ENCODE measurements at places on chromosomes 7 and 10. TPM values are rescaled to one million over a fixed set of nuclear protein-coding genes. Genes with fewer than 3 reads are reported as not detected.
A peak's percentile ranks its signal among the peaks of the same experiment; 100 is the strongest.

GRCh38 chr10:71753091-71753959 is 20.0 kb downstream of the VSIR start:
- DNase-seq, result peak; percentile 75

DNA sequence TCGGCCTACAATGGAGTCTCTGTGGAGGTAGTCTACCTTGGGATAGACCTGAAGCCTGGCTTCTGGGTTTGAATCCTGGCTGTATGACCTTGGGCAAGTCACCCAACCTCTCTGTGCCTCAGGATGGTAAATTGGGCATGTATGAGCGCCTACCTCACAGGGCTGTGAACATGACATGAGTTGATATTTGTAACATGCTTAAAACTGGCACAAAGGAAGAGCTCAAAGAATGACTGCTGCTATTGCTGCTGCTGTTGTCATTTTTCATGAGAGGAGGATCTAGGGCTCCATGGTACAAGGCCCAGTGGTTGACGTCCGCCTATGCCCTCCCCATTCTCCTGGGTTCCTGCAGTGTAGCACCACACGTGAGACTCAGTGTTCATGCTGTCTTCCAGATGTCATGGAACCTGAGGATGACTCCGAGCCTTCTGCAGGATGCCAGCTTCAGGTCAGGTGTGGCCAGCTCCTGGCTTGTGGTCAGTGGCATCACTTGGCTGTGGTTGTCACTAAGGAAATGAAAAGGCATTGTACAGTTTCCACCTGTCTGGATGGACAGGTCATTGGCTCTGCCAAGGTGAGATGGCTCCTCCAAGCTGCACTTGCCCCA is 95.0 kb downstream of the WDFY4 start:
- DNase-seq, result no peak

DNA sequence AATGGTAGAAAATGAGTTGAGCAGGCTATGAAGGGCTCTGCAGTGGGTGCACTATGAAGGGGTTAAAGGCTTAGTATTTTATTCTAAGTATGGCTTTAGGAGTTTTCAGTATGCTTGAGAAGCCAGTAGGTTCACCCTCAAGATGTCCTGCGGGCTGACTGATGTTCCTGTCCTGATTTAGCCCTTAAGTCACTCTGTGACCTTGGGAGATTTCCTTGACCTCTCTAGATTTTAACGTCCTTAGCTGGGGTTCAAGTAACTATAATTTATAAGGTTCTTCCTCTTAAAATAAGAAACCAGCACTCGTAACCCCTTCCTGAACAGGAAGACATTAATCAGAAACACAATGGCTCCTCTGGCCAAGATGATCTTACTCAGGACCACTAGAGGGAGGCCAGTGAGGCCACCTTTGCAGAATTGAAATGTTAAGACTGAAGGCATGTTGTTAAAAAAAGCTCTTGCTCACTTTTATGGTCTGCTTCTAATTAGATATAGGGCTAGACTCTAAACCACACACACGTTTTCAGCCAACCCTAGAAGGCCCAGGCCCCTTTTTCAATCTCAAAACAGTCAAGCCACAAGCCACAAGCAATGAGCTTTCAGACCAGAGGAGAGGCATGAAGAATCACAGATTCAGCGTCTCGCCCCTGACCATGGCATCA is 41.9 kb downstream of the CDK1 start:
- no peak for DNase-seq

- DNase-seq, result no peak
These were observed 7.9 kb upstream of the RALA start for GRCh38 chr7:39615350-39615975.

GRCh38 chr7:44289341-44290251 is 35.8 kb downstream of the CAMK2B start:
- peak; percentile 20 for DNase-seq

DNA sequence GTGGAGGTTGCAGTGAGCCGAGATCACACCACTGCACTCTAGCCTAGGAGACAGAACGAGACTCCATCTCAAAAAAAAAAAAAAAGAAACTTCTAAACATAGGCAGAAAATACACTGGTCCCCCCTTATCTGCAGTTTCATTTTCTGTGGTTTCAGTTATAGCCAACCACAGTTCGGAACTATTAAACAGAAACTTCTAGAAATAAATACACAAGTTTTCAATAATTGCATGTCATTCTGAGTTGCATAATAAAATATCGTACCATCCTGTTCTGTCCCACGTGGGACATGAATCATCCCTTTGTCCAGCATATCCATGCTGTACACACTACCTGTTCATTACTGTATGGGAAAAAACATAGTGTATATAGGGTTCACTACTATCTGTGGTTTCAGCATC is 8.0 kb downstream of the XRCC2 start:
- no peak for DNase-seq

GRCh38 chr10:2011106-2011716 is 273.9 kb upstream of the ADARB2 start:
- no peak for DNase-seq

Gene CPXM2
- 4.3 TPM for polyA plus RNA-seq

GRCh38 chr7:41763626-41764025 is 60.7 kb upstream of the INHBA start:
- no peak for DNase-seq

GRCh38 chr10:55491712-55492111 is 690.7 kb upstream of the PCDH15 start:
- no peak for DNase-seq

Gene IFIT3
- polyA plus RNA-seq, result 14.9 TPM

Gene EPC1
- 16.5 TPM for polyA plus RNA-seq

DNA sequence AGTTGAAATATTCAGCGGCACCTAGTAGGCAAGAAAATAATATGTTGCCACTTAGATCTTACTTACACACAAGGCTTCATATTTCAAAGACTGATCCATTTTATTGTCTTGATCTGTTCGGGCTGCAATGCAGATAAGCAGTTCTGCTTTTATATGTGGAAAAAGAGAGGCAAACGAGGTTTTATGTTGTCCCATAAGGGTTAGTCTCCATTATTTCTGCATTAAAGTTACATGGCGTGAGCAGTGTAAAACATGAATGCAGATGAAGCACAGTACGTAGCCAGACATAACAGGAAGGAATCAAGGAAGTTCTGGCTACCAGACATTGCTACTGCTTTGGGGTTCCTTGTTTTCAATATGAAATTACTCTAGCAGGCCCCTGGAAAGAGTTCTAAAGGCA is 224.8 kb downstream of the BBS9 start:
- no peak for DNase-seq

- DNase-seq, result no peak
These were observed 86.8 kb downstream of the NPTX2 start for GRCh38 chr7:98703916-98704315.

DNA sequence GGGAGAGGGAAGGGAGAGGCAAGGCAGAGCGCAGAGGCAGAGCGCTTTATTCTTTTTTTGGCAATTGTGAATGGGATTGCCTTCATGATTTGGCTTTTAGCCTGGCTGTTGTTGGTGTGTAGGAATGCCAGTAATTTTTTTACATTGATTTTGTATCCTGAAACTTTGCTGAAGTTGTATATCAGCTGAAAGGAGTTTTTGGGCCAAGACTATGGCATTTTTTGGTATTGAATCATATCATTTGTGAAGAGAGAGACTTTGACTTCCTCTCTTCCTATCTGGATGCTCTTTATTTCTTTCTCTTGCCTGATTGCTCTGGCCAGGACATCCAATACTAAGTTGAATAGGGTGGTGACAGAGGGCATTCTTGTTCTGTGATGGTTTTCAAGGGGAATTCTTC is 291.3 kb downstream of the REEP3 start:
- no peak for DNase-seq

GRCh38 chr7:64544010-64544409 is 18.9 kb downstream of the ZNF680 start:
- DNase-seq, result no peak

- DNase-seq, result peak; percentile 65
These were observed at the start of the genes ACTR3C and LRRC61 for GRCh38 chr7:150322833-150323681. Gene ACTR3C, minus strand, starts transcription at chr7:150323545. Its CDS starts 28,249 bp downstream, at chr7:150295296. Gene LRRC61, plus strand, starts transcription at chr7:150323355. Its CDS starts 13,507 bp downstream, at chr7:150336862.

Gene HTRA1
- 73.5 TPM for polyA plus RNA-seq

- DNase-seq, result no peak
These were observed 852.0 kb upstream of the PHF14 start for GRCh38 chr7:10121631-10122030.

Gene TWIST1
- 17.9 TPM for polyA plus RNA-seq

DNA sequence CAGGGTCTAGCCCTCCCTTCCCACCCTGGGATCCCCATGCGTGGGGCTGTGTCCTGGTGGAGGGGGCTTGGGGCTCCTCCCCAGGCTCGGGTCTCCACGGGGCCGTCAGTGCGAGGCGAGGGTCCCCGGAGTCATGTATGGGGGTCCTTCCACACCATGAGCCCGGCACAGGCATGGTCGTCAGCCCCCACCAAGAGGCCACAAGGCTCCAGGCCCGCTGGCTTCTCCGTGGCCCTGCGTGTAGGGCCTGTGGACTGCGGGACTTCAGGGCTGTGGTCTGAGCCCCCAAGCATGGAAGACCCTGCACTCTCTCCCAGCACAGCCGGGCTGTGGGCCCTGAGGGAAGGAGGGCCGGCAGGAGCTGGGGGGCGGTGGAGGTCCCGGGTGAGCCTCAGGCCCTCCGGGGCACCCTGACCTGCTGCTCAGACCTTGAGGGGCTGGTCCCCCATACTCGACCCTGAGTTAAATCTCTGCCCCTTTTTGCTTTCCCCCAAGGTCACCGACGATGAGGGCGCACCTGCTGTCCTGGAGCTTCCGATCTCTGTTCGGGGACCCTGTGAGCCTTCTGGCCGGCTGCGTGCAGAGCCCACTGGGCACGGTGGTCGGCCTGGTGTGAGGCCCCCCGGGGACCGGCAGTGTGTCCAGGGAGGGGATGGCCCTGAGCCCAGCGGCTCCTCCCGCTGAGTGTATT is 19.7 kb downstream of the PWWP2B start:
- DNase-seq, result no peak

DNA sequence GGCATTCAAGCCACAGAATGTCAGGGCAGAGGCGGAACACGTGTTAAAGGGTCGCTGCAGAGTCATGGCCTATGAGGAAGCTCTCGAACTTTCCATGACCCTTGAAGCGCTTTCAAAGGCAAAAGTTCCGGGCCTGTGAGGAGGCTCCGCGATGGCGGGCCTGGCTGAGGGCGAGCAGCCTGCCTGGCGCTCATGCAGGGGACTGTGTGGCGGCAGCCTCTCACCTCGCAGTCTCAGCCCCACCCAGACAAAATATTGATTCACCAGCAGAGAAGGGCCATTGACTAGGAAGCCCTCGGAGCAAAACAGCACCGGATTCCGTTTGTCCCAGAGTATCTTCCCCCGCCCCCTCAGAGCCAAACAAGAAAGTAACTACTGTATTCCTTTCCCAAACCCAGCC is 12.8 kb upstream of the CNNM1 start:
- DNase-seq, result no peak

DNA sequence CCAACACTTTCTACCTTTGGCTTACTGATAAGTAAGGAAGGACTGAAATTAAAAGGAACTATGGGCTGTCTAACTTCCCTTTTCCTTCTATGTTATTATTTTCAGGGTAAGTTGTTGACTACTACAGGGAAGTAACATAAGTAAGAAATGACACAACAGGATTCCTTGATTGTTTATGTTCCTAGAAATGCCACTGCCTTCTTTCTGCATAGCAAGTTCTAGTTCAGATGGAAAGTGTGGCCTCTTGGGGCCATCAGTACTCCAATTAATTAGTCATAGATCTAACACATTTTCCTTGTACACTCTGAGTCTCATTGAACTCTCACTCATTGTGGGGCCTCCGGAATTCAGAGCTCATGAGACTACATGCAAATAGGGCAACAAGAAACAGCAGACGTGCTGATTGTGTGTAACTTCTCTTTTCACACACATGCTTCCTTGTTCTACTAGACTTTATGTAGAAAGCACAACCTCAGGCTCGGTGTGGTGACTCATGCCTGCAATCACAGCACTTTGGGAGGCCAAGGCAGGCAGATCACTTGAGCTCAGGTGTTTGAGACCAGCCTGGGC is 35.3 kb upstream of the HIBADH start:
- DNase-seq, result peak; percentile 31

Gene MKX
- polyA plus RNA-seq, result 0.49 TPM

GRCh38 chr7:1396195-1396594 is 63.1 kb downstream of the MICALL2 start:
- no peak for DNase-seq

DNA sequence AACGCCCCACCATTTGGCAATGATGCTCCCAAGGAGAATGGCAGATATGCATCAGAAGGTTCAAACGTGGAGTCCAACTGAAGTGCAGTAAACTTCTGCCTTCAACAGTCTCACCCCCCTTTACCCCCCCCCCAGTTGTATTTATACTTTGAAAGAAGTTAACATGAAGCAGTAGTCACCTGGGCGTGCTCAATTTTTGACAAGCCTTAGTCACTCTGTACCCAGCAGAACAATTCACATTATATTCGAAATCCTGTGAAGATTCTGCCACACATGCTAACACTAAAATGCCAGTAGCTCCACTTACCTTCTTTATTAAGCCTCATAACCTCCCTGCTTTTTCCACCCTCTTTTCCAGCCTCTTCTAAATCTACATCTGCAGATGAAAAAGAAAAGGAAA is 894 bp downstream of the ATXN7L1 start:
- no peak for DNase-seq

GRCh38 chr7:155351120-155351870 is 53.6 kb downstream of the INSIG1 start:
- DNase-seq, result no peak

GRCh38 chr10:5615316-5615715 is 51.1 kb downstream of the ASB13 start:
- DNase-seq, result no peak

DNA sequence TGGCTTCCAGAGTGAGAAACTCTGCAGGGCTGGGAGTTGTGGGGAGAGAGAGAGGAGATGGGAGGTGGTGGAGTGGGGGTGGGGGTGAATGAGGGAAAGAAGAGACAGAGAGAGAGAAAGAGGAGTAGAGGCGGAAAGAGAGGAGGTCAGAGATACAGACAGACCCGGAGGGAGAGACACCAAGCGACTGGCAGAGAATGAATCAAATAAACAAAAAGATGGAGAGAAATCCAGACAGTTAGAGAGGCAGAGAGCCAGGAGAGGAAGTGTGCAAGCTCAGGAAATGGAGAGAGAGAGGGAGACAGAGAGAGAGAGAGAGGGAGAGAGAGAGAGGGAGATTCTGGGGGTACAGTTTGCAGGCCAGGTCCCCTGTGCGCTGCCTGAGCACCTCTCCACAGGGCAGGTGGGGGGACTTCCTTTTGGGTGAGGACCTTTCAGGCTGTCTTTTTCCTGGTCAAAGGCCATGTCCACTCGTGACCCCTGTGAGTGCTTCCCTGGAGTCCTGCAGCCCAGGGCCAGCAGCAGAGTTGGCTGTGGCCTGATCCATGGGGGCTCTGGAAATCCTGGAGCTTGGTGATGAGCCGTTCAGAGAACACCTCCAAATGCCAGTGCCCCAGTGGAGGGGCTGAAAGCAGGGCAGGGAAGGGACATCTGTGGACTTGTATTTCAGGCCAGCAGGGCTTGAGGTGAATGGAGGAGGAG is 25.0 kb upstream of the PCBD1 start:
- DNase-seq, result no peak

DNA sequence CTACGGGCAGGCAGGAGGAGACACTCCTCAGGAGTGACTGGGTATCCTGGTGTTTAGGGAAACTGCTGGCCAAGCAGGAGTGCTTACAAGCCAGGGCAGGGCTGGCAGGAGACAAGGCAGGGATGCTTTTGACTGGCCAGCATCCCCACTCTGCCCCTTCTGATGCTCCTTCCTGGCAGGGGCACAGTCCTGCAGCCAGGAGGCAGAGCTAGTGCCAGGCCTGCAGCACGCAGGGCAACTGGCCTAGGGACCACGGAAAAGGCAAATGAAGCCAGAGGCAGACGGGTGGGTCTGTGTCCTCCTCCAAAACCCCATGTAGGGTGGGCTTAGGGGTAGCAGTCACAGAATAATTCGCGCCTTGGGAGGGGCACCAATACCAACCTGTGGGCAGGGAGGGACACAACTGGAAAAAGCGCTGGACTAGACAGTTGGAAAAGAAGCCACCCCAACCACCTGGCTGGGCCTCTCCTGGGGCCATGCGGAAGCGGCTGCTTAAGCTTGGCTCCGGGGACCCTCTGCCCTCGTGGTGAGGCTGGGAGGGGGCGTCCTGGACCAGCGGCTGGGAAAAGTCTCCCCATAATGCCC is 4.8 kb downstream of the IMPDH1 start:
- DNase-seq, result no peak

Data from adrenal gland (tissue), 19 donors.